GM12864 (cell line): ENCODE measurements at places on chromosomes 6 and 20.

GRCh38 chr20:61976263-61976643 is 89.4 kb downstream of the TAF4 start:
- no peak for DNase-seq

DNA sequence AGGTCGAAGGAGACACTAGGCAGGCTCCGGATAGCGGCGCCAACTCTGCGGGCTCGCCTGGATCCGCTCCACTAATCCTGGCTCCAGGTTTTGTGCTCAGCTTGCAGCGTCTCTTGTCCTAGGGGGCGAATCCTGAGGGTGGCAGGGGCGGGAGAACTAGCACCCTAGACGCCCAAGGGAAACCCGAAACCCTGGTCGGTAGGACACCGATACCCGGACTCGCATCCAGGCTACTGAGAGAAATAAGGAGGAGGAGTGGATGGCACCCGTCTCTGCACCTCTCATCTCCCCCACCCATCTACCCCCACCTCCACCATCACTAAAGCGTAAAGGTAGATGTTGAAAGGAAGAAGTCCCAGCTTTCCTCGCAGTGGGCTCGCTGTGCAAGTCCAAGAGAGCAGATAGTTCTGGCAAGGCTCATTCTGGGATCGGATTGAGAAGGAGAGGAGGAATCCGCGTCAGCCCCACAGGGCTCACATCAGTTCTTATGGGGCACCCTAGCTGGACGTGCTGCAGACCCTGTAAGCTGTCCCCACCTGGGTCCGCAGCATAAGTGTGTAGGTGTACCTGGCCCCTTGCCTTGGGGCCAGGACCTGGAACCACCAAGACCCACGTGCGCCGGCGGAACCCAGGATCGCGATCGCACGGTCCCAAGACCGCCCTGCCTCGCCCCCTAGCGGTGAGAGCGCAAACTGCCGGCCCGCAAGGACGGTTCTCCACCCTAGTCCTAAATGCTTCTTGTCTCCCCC is 6.9 kb downstream of the SLC32A1 start:
- DNase-seq, result no peak

- no peak for DNase-seq
Observed at GRCh38 chr20:49948178-49948577, 12.0 kb downstream of the RNF114 start.

DNA sequence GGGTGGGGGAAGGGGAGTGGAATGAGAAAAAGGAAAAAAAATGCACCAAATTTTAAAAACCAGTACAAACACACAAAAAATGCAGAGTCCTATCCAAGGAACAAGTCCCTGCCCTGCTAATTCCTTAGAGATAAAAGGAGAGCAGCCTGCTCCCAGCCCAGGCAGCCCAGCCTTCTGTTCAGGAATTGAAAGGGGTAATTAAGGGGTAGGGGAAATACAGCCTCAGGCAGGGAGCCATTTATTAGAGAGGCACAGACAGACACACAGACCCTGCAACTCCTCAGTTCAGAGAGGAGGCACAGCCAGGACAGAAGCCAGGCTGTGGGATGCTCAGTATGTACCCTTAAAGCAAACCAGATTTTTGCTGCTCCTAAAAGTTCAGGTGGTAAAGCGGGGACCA is 137.2 kb downstream of the EYA2 start:
- DNase-seq, result no peak

GRCh38 chr6:85368631-85369030 is 81.3 kb upstream of the NT5E start:
- DNase-seq, result no peak

DNA sequence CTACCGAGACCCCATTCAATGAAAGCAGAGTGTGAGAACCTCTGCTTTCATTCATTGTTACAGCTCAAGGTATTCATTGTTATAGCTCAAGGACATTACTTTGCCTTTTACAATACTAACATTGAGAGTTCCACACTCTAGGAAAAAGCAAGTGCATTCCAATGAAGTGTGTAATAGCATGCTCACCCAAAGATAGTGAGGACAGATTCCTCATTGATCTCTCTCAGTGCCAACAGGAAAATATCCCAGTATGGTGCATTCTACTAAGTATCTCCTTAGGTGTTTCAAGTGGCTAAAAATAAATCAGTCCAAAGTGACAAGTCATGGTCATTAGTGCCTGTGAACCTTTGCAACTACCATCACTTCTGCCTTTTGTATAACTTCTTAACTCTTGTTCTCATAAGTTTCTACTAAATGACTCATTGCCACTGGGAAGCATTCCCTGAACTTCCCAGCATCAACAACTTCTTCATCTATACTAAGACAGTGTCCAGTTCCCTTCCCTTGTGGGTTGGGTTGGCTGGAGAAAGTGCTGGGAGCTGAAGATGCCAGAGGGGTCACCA is 140.7 kb upstream of the STXBP5 start:
- no peak for DNase-seq

- no peak for DNase-seq
Observed at GRCh38 chr20:62210496-62210855, 9.6 kb downstream of the HRH3 start.

GRCh38 chr6:9409126-9409525 is 973.8 kb upstream of the SLC35B3 start:
- DNase-seq, result no peak

DNA sequence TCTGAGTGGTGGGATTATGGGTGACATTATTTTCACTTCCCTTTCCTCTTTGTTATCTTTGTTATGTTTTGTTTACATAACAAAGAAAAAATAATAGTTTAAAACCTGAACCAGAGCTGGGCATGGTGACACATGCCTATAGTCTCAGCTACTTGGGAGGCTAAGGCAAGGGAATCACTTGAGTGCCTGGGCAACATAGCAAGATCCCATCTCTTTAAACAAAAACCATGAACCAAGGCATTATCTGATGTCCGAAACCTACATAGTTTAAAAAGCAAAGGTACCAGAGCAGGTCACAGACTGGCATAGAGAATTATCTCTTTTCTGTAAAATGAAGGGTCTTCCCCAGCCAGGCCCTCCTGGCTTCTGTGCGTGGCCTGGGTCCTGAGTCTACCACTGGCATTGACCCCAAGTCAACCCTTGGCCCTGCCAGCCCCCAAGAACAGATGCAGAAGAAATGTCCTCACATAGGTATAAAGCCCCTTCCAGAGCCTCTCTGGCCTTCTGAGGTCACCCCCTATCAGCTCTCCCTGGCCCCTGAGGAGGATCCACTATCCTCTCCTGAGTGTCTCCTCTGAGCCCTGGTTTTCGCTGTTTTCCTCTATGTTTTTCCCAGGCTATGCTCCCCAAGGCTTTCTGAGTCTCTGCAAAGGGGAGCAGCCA is 81.3 kb downstream of the TRERF1 start:
- DNase-seq, result no peak

GRCh38 chr6:105994118-105994590 is 92.0 kb upstream of the PRDM1 start:
- DNase-seq, result no peak

GRCh38 chr20:17594443-17594842 is 24.6 kb downstream of the DSTN start:
- no peak for DNase-seq

DNA sequence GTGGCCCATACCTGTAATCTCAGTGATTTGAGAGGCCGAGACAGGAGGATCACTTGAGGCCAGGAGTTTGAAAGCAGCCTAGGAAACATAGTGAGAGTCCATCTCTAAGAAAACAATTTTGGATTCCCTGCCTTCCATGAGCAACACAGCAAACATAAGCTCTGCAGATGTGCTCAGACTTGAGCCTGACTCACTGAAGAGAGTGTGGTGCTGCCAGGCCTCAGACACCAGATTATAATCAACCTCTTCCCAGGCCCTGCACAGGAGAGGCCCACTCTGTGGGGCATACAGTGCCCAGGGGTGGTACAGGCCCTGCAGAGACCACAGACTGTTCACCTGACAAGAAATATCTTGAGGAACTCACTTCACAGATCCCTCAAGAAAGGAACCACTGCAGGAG is 19.9 kb downstream of the HLA-DPB1 start:
- no peak for DNase-seq

DNA sequence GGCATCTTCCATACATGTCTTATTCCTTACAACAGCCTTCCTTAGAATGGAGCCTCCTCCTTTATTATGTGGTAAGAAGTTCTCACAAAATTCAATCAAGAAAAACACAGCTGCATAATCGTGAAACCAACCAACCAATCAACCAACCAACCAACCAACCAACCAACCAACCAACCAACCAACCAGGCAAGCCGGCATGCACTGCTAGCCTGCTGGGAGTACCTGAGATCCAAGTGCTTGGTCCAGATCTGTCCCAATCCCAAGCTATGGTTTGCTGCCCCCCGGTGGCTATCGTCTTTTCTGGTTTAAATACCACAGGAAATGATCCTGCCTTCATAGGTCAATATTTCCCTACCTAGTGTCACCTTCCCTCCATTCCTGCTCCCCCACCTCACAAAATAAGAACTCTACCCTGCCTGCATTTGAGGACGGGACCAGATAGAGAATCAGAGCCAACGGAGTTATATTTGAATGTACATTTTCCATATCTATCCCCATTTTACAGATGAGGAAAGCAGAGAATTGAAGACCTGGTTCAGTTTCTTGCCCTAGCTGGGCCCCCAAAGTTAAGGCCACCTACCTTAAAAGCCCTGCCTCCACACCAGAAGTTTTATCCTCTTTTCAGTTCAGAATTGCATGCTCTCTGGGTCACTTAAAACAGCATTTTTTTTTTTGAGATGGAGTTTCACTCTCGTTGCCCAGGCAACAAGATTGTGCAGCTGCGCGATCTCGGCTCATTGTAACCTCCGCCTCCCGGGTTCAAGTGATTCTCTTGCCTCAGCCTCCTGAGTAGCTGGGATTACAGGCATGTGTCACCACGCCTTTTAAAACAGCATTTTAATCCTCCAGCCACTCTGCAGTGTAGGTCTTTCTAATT is 27.1 kb downstream of the RAB44 start:
- no peak for DNase-seq

DNA sequence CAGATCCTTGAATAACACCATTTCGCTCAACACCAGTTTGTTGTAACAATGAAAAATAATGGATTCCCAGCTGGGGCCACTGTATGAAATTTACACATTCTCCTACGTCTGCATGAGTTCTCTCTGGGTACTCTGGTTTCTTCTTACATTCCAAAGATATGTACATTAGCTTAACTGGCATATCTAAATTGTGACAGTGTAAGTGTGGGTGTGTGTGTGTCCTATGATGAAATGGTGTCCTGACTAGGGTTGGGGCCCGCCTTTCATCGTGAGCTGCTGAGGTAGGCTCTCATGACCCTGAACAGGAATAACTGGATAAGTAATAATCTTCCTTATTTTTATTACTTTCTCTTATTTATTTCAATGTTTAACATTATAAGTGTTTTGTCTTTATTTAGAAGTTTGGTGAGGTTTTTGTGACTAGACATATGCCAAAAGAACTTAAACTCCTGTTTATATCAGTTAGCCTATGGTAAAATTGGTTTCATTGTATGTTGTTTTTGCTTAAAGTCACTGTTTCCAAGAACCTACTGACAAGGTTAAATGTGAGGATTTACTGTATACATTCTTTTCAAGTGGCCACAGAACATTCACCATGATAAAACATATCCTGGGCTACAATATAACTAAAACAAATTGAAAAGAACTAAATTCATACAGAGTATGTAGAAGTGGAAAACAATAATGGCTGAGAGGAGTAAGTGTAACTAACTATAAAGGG is 42.4 kb downstream of the RBL1 start:
- DNase-seq, result no peak

GRCh38 chr20:54556406-54556805 is 81.0 kb downstream of the DOK5 start:
- DNase-seq, result no peak

DNA sequence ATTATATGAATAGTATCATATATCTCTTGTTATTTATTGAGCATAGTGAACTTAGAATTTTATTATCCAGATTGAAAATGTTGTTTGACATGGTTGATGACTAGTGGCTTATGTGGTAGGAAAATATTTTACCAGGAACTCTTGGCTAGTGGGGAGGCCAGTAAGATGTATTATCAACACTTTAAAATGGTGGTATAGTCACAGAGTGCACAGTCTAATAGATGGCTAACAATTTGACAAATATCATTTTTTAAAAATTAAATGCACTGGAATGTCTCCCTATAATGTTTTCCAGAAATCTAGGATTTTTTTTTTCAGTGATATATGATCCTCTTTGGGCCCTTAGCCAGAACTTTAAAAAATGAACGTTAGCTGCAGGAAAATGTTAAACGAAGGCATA is 26.9 kb upstream of the EYA4 start:
- no peak for DNase-seq

- no peak for DNase-seq
Observed at GRCh38 chr6:40631744-40632143, 44.6 kb upstream of the LRFN2 start.

GRCh38 chr6:169959136-169960002 is 207.9 kb downstream of the ERMARD start:
- peak; percentile 34 for DNase-seq

GRCh38 chr6:162108041-162108440 is 619.5 kb downstream of the PRKN start:
- no peak for DNase-seq

GRCh38 chr6:166343150-166343487 is 774 bp upstream of the SFT2D1 start:
- DNase-seq, result no peak

GRCh38 chr6:75481936-75482593 is 11.5 kb downstream of the FILIP1 start:
- no peak for DNase-seq
